ENCODE measurements at places on chromosomes 5 and 9.

GRCh38 chr5:175821790-175822211 is 49.6 kb upstream of the CPLX2 start:
- no peak for DNase-seq

- no peak for DNase-seq
These were observed 526.0 kb upstream of the TRPC7 start for GRCh38 chr5:136891175-136891972.

DNA sequence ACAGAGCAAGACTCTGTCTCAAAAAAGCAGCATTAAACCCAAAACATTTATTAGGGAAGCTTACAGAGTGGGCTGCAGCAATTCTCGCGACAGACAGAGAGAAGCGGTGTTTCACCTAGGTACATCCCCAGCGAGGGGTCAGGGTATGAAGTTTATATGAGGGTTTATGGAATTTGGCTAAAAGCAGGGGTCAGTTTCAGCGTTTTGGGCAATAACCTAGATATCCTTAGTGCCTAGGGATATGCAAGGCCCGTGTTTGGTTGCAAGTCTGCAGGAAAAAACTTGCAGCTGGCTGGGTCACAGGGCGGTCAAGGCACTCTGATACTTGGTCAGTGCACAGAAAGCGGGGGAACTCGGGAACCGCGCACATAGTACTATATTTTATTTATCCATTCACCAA is 649 bp upstream of the GLE1 start:
- DNase-seq: peak; percentile 18

- no peak for DNase-seq
These were observed 336.8 kb downstream of the GLIS3 start for GRCh38 chr9:3962971-3963642.

- DNase-seq: no peak
These were observed 180.8 kb downstream of the GOLPH3 start for GRCh38 chr5:31993165-31993961.

DNA sequence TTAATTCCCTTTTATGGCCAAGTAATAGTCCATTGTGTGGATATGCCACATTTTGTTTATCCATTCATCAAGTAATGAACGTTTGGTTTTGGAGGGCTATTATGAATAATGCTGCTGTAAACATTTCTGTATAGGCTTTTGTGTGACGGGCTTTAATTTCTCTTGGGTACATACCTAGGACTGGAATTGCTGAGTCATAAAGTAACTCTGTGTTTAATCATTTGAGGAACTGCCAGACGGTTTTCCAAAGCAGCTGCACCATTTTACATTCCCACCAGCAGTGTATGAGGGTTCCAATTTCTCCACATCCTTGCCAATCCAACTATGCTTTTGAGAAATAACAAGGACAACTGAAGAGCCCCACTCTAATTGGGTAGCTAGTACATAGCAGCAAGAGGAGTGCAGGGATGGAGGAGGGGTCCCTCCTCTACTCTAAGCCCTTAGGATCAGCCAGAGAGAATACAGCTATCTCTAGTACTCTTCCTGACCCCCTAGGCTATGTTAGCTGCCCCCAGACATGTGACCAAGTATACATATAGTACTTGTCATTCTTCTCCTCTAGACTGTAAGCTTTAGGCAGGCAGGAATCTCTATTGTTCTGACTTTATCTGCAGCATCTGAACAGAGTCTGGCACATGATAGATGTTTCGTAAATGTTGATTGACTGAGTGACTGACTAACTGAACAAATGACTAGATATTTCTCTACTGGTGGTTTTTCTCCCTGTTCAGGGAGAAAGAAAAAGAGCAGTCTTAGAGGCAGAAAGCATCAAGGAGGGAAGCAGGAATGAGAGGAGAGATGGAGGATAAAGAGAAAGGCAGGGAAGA is 22.1 kb upstream of the MATR3 start:
- DNase-seq: no peak

GRCh38 chr5:113214606-113215323 is 220.0 kb downstream of the TSSK1B start:
- DNase-seq: no peak

DNA sequence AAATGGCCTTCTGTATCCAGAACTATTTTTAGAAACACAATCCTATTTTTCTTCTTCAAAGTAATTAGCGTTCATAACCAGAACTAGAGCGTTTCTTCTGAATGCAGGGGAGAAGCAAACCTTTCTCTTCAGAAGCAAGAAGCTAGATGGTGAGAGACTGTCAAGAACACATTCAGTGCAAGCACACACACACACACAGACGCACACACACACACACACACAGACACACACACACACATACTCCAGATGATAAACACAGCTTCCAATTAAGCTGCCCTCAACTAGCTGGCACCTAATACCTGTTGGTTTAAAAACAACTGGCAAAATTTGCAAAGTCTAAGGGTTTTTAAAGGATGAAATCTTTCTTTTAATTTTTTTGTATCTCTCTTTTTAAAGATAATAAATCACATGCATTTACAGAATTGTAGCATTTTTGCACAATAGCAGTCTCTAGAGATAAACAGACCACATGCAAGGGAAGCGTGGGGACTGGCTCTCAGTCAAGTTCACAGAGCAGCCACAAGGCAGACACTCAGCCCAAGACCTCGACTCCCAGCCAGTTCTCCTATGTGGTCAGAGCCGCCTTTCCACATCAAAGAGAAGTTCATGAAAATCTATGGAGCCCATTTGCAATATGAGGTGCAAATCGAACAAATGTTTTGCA is 138.5 kb downstream of the TTLL11 start:
- DNase-seq: no peak

Measured in Peyer's patch (tissue), 4 donors.